ENCODE measurements at places on chromosomes 7 and 10.
A peak's percentile ranks its signal among the peaks of the same experiment; 100 is the strongest.

GRCh38 chr7:44408596-44408995 is 81.9 kb downstream of the NUDCD3 start:
- DNase-seq, result no peak

GRCh38 chr10:49798275-49798674 is 36.2 kb upstream of the OGDHL start:
- no peak for DNase-seq

DNA sequence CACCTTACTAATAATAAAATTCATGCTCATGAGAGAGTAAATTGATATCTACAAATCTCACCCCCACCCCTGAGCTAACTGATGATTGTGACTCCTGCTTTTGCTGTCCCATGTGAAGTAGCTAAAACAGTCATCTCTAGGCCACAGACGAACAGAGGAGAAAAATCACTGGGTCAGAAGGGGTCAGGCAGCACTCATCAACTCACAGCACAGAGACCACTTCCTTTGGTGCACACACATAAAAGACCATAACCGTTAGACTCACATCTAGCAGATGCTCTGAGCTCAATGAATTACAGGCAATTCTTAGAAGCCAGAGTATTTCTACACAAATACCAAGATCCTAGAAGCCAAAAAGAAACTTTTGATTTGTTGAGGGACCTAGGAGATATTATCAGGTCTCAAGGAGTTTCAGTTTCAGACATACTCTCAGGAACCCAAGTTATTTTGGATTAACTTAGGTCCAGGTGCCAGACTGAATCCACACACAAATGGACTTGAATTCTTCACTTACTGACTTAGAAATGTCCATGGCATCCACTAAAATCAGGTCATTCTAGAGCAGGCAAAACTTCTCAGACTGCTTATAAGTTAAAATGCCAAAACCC is 65.0 kb upstream of the TES start:
- no peak for DNase-seq

GRCh38 chr10:102090772-102091171 is 25.6 kb downstream of the HPS6 start:
- DNase-seq, result no peak

DNA sequence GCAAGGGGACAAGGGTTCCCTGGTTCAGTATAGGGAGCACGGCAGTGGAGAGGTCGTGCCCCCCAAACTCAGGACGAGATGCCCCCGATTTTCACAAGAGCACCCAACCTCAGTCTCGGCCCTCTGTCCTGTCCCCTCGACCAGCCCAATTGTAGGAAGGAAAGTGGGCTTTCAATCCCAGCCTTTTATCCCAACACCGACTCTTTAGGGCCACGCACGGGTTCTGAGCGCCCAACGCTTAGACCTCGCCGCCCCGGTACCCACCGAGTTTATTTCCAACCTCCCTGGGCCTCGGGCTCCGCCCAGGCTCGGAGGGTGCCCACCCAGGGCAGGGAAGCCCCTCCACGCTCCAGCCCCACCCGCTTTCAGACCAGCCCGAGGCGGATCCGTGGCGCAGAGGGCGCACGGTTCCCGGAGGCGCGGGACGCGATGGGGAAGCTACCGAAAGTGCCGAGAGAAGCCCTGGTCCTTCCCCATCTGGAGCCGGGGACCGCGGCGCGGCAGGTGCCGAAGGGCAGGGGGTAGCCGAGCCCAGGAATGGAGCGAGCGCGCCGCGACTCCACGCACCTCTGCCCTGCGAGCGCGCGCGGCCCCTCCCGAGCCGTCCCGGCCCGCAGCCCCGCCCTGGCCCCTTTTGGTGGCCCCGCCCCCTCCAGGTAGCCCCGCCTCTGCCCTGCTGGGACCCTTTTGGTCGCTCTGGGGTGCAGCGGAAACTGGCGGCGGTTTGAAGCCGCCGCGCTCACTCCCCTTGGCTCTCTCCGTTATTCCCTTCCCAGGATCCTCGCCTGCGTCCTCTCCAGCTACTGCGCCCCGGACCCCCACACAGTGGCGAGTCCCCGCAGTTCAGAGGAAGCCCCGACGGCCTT is 20.4 kb downstream of the GRID2IP start:
- DNase-seq, result peak; percentile 73

GRCh38 chr7:94449151-94449725 is 54.5 kb downstream of the COL1A2 start:
- DNase-seq, result peak; percentile 39

DNA sequence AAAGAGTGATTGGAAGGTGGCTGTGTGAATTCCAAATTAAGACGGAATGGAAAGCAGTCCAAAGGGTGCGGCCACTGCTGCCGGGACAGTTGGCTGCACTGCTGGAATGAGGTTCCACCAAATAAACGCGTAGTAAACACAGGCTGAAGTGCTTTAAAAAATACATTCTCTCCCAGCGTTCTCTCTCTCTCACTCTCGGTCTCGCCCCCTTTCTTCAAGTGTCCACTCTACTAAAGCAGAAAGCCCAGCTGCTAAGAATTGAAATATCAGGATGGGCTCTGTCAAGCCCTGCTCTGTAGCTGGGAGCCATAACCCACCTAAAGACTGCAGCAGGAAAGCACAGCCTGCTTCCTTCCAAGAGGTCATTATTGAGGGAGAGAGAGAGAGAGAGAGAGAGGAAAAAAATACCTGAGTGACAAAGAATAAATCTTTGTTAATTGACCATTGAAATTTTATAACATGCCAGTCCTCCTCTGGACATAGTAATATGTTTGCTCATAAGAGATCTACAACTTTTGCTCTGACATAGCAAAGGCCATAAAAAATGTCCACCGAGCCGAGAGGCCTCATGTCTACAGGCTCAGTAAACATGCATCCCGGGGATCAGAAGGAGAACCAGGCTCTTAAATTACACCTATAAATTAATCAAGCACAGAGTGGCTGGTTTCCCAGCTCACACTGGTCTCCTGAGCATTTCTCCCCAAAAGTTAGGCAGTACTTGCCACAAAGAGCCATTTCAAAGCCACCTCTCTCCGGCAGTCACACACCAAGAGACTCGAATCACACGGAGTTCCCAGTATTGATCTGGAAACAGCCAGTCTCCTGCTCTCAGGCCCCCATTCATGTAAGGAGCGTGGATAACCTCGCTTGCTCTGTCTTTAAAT is 72.8 kb downstream of the FGFR2 start:
- DNase-seq, result no peak

DNA sequence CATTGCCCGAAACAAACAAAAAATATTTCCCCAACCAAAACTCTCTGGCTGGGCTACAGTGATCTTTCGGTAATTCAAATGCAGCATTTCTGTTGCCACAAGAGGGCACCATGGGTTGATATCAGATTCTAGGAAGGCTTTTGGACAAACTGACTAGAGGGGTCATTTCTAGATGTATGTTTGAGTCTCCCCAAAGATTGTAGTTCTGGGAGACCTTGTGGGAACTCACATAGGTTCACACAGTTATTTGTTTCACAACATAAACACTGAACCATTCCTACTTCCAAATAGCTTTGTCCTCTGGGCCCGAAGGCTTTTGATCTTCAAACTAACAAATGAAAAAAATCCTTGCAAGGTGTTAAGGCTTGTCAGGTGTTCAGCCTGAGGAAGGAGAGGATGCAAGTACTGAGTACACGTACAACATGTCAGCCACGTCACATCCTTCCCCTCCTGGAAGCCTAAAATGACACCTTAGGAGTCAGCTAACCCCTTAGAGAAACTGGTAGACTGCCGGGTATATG is 37.0 kb upstream of the IL15RA start:
- DNase-seq, result peak; percentile 58

DNA sequence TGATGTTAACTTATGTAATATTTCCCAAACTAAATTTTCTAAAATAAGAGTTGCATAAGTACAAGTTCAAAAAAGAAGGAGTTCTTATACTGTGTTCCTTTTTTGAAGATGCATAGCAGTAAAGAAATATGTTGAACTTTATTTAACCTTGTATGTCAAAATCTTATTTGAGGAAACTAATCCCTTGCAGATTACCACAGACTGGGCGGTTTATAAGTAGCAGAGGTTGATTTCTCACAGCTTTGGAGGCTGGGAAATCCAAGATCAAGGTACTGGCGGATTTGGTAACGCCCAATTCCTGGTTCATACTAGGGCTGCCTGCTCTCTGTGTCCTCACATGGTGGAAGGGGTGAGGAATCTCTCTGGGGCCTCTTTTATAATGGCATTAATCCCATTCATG is 68.5 kb downstream of the GNAT3 start:
- DNase-seq, result no peak

DNA sequence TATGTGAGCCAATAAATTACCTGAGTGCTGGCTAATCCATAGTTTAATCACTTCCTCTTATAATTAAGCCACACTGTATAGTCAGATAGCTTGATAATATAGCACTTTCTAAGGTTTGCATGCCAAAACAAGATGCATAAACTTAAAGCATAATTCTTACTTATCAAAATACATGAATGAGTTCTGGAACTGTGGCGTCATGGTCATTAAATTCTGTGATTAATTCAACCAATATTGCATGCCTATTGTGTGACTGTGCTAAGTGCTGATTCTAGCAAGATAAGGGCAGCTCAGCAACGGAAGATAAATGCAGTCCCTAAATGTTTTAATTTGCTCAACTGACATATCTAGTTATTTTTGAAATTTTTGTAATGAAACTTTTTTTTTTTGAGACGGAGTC is 29.7 kb downstream of the HOXA1 start:
- no peak for DNase-seq

DNA sequence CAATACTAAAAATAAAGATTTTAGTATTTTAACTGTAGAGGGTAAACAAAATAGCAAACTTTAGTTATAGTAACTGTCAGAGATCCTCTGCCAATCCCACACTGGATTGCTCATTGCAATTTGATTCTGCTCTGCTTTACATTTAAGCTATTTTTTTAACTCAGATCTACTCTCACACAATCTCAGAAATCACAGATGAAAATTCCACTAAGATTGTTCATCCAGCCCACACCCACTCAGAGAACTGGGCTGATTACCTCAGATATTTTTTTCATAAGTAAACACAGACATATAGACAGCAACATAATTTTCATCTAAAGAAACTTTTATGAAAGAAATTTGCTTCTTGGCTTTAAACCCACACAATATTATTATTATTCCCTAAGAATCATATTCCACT is 7.0 kb downstream of the OSBPL3 start:
- DNase-seq, result no peak

All from D341Med (cell line).